ENCODE measurements at places on chromosomes 3 and 15.

- DNase-seq: no peak
Measured at GRCh38 chr3:48596157-48596556, 1.0 kb upstream of the COL7A1 start.

DNA sequence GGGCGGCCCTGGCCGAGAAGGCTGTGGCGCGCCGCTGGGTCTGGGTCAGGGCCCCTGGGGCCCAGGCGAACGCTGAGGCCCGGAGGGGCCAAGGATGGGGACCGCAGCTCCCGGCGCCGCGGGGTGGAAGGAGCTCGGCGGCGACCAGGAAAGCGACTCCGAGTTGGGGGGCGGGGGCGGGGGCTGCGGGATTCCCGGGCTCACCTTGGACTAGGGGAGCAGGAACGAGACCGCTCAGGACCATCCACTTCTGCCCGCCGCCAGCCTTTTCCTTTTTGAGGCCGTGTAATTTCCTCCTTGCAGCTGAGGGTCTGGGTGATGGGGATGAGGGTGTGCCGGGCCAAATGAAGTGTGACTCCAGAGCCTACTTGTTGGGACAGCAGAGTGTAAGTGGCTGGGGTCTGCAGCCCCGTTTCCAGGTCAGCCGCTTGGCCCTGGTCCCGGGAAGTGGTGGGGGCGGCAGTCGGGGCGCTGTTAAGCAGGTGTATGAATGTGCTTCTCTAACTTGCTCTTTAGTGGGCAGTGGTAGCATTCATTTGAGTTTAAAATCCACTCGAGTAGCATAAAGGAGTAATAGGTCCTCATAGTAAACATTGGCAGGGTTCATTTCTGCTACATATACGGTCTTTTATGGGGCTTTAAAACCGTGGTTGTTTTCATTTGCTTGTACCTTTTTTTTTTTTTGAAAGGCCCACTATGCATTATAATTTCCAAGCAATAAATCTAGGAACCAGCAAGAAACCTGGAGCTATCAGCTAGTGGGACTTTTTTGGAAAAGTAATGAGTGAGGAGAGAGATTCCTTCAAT lies 717 bp downstream of the PXK start:
- DNase-seq: no peak

- no peak for DNase-seq
Measured at GRCh38 chr3:145869958-145870357, 291.0 kb downstream of the PLOD2 start.

- DNase-seq: no peak
Measured at GRCh38 chr3:15216501-15216900, 10.5 kb downstream of the CAPN7 start.

GRCh38 chr15:69118089-69118488 lies 42.3 kb upstream of the GLCE start:
- no peak for DNase-seq

DNA sequence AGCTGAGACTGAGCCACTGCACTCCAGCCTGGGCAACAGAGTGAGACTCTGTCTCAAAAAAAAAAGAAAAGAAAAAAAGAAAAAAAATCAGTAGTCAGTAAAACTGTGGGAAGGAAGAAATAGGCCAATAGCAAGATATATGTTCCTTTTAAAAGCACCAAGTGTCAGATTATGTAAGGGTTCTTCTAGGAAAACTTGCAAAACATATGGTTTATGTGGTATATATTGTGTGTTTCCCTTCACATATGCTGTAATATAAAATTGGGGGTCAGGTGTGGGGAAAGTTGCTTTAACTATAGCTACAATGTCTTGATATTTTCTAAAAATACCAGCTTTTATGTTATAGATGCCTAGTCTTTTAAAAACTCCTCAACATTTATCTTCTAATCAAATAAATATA lies 64.6 kb downstream of the ESYT3 start:
- DNase-seq: no peak

All from astrocyte of the cerebellum (primary cell).